Stimulated activated CD8-positive, alpha-beta memory T cell treated with anti-CD3 and anti-CD28 coated beads, Interleukin-7, amount 100 ng/mL, for 1 hour (primary cell): ENCODE measurements at places on chromosomes 7 and 10.

DNA sequence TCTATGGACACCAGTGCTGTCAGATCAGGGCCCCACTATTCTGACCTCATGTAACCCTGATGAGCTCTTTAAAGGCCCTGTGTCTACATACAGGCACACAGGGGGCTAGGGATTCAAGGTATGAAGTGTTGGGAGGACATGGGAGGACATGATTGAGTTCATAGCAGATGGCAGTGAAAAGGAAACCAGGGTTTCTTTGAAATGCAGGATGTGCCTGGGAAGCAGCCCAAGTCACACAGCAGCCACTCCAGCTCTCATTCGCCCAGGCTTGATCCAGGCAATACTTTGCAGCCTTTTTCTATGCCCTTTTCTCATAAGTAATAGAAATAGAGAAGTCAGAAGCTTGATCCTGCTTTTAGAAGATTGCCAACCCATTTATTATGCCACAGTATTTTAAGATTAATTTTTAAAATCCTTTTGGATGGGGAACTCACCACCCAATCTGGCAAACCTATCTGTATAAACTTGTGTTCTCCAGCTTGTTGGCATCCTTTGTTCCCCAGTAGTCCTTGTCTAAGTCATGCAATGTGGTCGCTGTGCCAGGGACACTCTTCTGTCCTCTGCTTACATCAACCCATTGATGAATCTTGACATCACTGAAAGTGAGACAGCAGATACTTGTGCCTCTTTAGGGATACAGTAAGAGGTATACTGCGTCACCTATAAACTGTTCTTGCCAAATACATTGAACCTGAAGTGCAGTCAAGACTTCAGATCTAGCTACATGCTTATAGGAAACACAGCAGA, 95.0 kb downstream of the TAF3 start:
- DNase-seq: no peak

GRCh38 chr7:28643584-28644340, 231.4 kb downstream of the CREB5 start:
- no peak for DNase-seq

DNA sequence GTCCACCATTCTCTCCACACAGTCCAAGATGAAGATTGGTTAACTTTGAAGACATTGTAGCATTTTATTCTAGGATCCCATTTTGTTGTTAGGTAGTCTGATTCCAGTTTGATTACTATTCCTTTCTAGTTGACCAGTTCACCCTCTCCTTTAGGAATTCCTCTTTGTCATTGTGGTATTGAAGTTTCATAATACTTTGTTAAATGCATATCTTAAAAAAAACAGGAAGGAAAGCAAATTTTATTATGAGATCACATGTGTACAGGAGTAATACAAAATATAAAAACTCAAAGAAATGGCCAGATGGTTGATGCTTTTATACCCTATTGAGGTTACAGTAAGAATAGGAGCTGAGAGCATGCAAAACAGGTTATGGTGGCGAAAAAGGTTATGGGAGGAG, 15.5 kb upstream of the SEMA3C start:
- no peak for DNase-seq

DNA sequence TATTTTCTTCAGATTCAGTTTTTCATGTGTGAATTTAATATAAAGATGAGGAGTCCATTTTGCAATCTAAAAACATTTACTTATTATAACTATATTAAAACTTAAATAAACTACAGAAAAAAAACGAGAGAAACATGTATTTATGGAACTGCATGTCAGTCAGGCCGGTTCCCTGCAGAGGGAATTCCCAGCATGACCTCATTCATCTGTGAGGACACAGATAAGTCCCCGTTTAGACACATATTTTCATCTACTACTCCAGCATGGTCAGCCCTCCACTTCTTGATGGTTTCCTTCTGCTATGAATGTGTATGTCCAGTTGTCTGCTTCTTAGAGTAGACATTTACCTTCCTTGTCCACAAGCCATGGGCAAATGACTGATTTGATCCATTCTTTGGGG, 339.1 kb downstream of the SEMA3D start:
- DNase-seq: no peak

DNA sequence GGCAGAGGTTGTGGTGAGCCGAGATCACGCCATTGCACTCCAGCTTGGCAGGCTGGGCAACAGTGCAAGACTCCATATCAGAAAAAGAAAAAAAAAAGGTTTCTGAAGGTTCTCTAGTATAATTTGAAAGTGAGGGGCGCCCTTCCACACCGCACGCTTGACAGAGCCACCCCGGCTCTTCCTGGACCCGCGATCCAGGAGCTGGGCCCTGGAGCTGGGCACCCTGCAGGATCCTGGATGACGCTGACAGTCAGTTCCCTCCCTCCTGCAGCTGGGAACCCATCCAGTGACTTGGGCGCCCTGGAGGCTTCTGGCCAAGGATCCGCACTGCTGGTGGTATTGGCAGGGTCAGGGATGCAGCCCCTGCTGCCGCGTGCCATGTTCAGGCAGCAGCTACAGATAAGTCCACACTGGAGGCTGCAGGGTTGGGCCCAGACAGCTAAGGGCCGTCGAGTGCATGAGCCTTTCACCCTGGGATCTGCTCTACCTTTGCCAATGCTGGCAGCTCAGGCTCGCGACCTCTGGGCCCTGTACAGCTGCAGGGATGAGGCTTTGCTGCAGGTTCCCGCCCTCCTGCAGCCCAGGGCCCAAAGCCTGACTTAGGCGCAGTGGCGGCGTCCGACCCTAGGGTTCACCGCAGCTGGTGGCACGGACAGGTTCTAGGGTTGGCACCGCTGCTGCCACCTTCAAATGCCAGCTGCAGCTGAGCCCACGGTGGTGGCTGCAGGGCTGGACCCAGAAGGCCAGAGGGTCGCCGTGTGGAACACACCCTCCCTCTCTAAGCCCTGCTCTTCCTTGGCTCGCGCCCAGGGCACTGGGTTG, 110.2 kb downstream of the OR13A1 start:
- DNase-seq: no peak

DNA sequence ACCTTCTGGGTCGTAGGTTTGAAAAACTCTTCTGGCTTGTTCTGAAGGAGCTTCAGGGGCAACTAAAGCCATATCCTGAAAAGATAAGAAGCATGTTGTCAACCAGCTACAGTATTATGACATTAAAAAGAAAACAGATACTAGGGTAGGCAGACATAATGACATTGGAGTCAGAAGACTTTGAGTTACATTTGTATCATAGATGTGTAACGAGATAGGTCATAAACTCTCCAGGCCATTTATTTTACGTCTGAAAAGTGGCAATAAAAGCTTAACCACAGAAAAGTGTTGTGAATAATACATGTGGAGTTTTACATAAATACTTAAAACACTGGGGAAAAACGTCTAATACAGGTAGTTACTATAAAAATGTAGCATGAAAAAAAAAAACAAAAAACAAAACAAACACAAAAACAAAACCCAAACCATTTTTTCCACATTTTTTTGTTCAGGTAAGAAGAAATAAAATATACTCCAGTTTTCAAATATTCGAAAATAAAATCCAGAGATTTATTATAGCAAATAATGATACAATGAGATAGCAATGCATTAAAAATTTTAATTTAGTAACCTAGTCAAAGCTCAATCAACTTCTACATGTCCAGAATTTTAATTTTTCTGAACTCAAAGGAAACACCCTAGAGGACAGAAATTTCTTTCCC, 64.1 kb downstream of the MINDY3 start:
- DNase-seq: no peak

GRCh38 chr7:80918399-80918798, 452 bp downstream of the SEMA3C start:
- no peak for DNase-seq

DNA sequence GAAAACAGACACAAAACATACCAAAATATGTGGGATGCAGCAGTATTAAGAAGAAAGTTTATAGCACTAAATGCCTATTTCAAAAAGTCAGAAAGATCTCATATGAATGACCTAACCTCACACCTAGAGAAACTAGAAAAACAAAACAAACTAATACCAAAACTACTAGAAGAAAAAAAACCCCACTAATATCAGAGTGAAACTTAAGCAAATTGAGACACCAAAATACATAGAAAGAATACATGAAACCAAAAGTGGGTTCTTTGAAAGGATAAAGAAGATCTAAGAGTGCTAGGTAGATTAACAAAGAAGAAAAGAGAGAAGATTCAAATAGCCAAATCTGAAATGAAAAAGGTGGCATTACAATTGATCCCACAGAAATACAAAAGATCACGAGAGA, 494.1 kb downstream of the SH2D4B start:
- no peak for DNase-seq

- no peak for DNase-seq
These were observed 15.9 kb downstream of the ITPRIP start for GRCh38 chr10:104322416-104322782.

GRCh38 chr7:94289071-94289470, 105.6 kb upstream of the COL1A2 start:
- no peak for DNase-seq

GRCh38 chr10:99535764-99536337, 3.1 kb downstream of the NKX2-3 start:
- DNase-seq: no peak

GRCh38 chr10:101007099-101007711, 7.6 kb downstream of the LZTS2 start:
- DNase-seq: no peak

- no peak for DNase-seq
These were observed 147.6 kb downstream of the DIP2C start for GRCh38 chr10:541750-542371.

DNA sequence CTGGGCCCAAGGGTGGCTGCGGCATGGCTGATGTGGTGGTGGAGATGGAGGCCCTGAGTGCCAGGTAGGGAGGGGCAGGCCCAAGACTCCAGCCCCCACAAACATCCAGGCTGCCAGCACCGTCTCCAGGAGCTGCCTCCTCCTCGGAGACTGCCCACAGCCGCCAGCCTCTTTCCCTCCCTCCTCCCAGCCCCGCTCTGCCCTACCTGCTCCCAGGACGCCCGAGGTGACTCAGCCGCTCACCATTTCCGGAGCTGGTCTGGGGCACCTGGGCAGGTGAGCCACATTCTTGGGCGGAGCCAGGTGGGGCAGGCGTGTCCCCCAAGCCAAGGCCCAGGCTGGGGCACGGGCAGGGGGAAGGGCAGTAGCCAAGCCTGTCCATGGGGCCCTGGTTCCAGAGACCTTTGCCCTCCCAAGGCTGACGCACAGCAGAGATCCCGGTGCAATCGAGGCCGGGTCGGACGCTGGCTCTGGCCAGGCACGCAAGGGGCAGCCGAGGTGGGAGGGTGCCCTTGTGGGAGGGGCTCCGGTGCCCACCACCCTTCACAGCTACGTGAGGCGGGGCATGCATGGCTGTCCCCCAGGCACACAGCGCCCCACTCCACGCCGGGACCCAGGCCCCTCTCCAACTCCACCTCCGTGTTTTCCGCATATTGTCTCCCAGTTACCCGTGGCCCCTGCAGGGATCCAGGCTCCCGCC, 8.8 kb downstream of the ADAP1 start:
- no peak for DNase-seq

GRCh38 chr7:50562136-50562535, 3.1 kb downstream of the DDC start:
- no peak for DNase-seq

DNA sequence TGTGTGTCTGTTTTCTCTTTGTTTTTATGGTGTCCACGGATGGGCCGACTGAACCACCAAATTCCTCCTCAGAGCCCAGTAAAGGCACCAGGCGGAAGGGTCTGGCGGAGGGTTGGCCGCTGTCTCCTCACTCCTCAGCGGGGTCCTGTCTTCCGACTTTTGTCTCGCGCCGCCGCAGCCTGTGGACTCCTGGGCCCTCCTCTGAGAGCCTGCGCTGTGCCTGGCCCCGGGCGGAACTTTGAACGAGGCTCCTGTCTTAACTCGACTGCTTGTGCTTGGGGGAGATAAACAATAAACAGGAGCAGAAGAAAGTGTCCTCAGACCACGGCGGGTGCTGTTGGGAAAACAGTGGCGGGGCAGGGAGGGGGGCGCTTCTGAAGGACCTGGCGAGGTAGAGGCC, 2.2 kb upstream of the FAM20C start:
- DNase-seq: no peak

GRCh38 chr7:155589001-155589980, 42.9 kb upstream of the CNPY1 start:
- no peak for DNase-seq

DNA sequence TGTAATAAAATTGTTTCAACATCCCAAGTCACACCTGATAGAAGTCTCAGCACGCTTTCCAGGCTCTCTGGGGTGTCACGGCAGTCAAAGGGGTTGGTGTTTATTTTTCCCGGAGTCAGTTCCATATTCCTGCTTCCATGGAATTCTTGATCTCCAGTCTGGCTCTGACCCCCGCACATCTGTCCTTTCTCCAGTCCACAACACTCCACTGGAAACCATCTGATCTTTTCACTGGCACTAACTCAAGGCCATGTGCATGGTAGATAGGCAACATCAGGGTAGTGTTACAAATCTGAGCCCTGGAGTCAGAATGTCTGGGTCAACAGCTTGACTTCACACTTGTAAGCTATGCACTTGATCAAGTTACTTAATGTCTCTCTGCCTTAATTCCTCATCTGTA, 176.2 kb downstream of the WDR11 start:
- DNase-seq: no peak

- no peak for DNase-seq
These were observed 363.7 kb downstream of the ADRA2A start for GRCh38 chr10:111440501-111440900.

DNA sequence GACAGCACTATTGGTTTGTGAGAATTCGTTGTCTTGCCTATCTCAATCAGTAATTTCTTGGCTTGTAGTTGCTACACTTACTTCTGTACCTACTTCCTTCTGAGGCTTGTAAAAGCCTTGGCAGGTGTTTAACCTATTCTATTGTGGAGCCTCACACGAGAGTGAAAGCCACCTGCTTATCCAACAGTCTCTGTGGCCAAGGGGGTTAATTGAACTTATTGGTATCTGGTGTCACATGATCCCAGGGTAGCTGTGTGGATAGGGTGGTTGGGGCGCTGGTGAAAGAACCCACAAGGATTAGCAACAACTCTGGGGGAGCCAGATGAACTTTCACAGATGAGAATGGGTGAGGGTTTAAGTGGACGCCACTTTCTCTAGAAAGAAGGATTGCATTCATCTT, 13.9 kb upstream of the ATP6V0E2 start:
- DNase-seq: no peak

GRCh38 chr7:28037220-28038010, 143.2 kb downstream of the JAZF1 start:
- DNase-seq: no peak

DNA sequence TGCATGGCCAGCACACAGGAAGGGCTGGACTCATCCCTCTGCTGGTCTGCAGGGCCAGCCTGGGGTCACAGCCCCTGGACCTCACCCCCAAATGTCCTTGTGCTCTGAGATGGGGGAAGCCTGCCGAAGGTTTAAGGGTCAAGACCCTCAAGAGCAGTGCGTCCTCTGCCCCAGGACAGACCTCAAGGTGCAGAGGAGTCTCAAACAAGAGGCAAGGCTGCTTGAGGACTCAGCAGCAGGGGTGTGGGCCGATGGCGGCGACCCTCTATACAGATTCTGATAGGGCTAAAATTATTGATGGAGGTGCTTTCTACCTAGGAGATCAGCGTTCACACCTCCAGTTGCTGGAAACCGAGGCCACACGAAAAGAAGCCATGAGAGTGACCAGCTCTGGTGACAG, 80.7 kb downstream of the ZRANB1 start:
- DNase-seq: no peak
